NCI-H187 treated with DMSO at 0.1 percent for 48 hours (cell line): ENCODE measurements at places on chromosomes 1 and 21.

GRCh38 chr1:222786121-222786520, 28.7 kb upstream of the DISP1 start:
- no peak for DNase-seq

DNA sequence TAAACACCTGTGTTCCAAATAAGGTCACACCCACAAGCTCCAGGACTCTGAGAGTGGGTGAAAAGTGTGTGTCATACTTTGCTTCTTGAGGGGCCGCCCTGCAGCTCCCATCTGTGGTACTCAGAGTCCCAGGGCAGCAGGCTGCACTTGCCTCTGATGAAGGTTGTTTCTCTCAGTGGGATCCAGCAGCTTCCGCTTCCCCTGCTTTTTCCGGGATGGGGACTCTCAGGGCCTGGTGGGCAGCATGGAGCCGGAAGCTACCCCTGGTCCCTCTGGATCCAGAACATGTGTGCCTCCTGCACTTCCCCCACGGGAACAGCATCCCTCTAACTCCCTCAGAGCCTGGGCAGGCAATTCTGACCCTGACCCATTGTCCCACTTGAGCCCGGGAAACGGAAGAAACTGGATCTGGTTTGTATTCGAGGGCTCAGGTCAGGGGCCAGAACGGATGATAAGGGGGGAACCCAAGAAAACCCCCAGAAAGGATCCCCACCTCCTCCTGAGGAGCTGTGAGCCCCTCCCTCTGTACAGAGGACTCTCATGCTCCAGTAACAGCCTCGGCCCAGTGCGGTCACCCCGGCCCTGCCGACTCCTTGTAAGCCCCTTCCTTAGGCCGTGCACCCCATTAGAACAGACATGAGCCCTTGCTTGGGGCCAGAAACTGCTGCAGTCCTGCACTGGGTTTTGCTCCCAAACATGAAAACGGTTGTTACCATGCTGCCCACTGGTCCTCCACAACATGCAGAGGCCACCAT, 189.5 kb upstream of the C1orf174 start:
- no peak for DNase-seq

DNA sequence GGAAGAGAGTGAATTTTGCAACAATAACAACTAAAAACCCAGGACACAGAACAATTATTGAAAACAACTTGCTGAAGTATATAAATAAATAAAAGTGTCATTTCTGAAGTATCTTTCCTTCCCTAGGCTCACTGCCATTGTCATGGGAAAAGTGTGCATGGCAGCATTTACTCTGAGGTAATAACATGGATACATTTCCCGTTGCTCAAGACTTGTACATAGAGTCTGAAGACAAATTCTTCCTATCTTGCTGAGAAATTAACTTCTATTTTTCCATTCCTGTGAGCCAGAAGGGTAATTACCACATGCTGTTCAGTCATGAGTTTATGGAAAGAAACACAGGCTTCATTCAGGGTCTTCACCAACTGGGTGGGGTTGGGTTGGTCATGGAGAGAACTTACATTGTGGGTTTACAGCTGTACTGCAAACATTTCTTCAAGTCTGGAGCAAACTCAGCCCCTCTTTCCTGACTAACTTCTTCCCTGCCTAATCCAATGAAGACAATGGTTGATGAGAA, 32.2 kb downstream of the ST6GALNAC3 start:
- no peak for DNase-seq

DNA sequence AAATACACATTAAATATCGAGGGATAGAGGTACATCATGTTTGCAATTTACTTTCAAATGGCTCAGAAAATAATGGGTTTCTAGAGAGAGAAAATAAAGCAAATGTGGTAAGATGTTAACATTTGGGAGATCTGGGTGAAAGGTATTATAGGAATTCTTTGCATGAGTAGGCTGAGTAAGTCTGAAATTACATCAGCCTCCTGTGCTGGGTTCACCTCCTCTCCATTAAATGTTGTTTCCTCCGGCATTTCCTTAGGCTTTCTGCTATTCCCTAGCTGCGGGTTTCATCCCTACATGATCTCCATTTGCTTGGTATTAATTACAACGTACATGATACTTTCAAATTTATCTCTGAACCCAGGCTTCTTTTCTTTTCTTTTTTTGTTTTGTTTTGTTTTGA, 31.6 kb downstream of the ZMYND12 start:
- DNase-seq, result no peak

DNA sequence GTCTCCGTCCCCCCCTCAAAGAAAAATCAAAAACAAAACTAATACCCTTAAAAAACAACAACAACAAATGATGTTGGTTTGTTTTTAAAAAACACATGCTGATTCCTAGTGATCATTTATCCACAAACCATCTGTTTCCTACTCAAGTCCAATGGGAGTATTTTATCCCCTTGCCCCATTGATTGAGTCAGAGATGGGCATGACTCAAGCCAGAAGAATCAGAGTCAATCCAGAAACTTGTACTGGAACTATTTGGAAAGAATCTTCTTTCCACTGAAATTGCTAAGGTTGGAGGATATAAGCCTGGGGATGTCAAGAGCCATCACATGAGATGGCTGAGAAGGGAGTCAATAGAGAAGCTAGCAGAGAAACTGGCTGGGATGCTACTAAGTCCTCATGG, 176.4 kb downstream of the MIS18A start:
- DNase-seq, result no peak

GRCh38 chr21:27152996-27153395, 186.1 kb upstream of the ADAMTS5 start:
- no peak for DNase-seq

DNA sequence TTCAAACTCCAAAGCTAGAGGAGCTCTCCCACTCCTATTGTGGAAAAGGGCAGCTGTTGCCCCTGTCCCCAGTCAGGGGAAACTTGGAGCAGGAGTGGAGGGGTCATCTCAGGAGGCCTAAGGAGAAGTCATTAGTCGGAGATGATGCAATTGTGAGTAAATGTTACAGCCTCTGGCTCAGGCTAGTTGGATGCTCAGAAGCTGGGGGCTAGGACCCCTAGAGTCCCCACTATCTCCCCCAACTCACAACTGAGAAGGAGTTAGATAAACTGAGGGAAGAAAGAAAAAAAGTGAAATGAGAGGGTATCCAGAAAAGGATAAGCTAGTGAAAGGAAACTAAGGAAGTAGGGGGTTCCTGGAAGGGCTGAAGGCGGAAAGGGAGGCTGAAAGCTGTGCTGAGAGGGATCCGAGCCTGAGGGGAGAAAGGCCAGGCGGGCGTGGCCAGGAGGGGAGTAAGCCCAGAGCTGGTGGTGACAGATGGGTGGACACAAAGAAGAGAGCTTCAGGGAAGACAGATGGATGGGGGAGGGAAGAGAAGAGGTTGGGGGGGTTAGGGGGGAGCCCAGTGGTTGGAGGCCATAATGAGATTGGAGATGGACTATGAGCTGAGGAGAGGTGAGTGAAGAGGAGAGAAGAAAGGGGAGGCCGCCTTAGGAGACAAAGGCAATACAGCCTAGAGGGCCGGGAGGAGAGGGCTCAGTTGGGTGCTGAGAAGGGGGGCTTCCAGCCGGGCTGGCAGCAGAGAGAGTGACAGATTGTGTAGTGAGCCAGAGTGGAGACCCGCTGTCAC, 4.5 kb upstream of the NHLH1 start:
- DNase-seq, result no peak

GRCh38 chr1:56563568-56563967, 15.8 kb downstream of the PLPP3 start:
- DNase-seq, result no peak
